ENCODE measurements at places on chromosomes 7 and 10.

GRCh38 chr10:15188603-15189002 is 20.1 kb upstream of the NMT2 start:
- peak; percentile 46 for DNase-seq

- DNase-seq, result no peak
These were observed 103.0 kb downstream of the DOCK4 start for GRCh38 chr7:112103246-112103645.

DNA sequence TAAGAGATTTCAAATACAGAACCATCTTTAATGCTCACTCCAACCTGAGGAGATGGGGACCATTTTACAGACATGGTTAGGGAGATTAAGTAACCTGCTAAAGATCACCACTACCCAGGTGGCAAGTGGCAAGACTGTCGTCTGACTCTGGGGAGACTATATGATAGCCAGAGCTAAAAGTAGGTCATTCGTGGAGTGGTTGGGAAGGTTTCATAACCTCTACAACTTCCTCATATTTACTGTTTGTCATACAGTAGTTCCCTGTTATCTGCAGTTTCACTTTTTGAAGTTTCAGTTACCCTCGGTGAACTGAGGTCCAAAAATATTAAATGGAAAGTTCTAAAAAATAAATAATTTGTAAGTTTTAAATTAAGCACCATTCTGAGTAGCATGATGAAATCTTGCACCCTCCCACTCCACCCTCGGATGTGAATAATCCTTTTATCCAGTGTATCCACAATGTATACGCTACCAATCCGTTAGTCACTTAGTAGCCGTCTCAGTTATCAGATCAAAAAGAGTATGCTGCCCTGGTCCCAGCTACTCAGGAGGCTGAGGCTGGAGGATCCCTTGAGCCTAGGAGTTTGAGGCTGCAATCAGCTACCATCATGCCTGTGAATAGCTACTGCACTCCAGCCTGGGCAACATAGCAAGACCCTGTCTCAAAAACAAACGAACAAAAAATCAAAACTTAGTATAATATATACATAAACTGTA is 14.9 kb upstream of the LGI1 start:
- no peak for DNase-seq

GRCh38 chr7:114819616-114820362 is 102.1 kb upstream of the MDFIC start:
- DNase-seq, result no peak

- DNase-seq, result no peak
These were observed 22.8 kb downstream of the CBX3 start for GRCh38 chr7:26224359-26224758.

- DNase-seq, result no peak
These were observed 47.0 kb downstream of the SRI start for GRCh38 chr7:88172842-88173241.

- DNase-seq, result no peak
These were observed 136.8 kb downstream of the EXOC4 start for GRCh38 chr7:133389727-133390126.

- no peak for DNase-seq
These were observed 60.3 kb upstream of the SLC39A12 start for GRCh38 chr10:17891435-17891834.

DNA sequence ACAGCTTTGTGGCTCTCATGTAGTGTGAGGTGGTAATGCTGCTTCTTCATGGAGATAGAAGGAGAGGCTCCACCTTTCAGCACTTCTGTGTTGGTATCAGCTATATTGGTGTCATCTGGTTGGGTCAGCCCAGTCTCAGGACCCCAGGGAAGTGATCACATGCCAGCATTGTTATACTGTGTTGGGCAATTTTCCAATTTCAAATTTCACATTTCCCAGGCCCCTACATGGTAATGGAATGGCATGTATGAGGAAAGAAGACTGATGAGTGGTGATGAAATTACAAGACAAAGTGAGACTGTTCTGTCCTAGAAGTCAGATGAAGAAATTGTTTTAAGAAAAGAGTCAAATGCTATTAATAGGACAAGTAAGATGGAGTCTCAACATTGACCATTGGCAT is 3.7 kb upstream of the AKR1C3 start:
- DNase-seq, result no peak

- no peak for DNase-seq
These were observed 4.3 kb downstream of the NEBL start for GRCh38 chr10:20892796-20893195.

DNA sequence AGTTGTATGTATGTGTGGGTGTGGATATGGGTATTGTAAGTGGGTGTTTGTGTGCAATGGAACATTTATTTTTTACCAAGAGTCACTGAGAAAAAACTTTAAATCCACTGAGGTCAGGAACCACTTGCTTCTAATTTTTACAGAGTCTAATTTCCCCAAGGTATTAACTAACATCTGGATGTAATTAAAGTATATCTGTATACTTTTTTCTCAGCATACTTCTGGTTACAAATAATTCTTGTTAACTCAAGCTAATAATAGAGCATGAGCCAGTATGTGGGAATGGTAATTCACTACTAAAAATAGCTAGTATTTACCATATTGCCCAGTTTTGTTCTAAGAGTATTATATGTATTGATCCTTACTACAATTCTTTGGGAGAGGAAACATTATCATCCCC is 24.6 kb upstream of the STEAP4 start:
- no peak for DNase-seq

- DNase-seq, result no peak
These were observed 33.0 kb downstream of the PSAP start for GRCh38 chr10:71817831-71818655.

DNA sequence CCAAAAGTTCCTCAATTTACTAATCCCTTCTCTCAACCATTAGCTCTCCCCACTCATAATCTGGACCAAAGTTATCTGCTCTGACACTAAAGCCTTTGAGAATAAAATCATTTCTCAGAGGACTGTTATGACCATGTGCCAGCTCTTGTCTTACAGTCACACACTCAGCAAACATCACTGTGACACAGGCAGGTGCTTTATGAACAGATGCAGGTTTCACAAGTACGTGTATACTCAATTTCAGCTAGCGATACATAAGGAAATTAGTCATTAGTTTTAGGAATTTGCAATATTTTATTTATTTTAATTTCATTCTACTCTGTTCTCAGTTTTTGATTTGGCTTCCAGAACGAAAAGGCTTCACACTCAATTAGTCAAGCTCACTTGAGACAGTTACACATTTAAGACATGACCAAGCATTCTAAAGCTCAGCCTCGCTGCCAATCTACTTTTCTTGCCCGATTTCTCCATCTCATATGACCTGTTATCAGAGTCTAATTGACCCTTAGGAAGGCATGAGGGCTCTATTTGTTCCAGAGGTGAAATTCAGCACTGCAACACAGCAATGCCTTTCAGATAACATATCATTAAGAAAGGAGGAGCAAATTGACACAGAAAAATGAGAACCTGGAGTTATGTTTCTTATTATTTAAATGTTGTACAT is 76.8 kb downstream of the TFEC start:
- DNase-seq, result no peak

GRCh38 chr10:130990486-130990885 is 321.0 kb downstream of the TCERG1L start:
- peak; percentile 2 for DNase-seq

- DNase-seq, result no peak
These were observed 77.8 kb downstream of the TCERG1L start for GRCh38 chr10:131233611-131234258.

- DNase-seq, result no peak
These were observed 335.4 kb downstream of the PTPRN2 start for GRCh38 chr7:158252081-158252836.

DNA sequence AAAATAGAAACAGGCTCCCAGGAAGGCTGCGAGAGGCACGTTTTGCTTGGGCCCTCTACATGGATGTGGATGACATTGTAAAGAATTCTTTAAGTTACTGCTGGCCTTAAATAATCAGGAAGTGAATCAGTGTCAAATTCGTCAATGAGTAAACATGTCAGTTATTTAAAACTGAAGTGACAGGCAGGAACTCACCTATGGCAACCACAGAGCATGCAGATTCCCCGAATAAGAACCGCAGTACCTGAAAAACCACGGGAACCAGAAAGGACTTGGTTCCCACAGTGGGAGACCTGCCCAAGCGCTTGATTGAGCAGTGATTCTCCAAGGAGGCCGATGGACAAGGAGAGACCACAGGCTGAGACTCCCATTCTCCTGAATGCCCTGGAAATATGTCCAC is 351.2 kb upstream of the AKR1E2 start:
- no peak for DNase-seq

- DNase-seq, result no peak
These were observed 82.0 kb downstream of the TMEM168 start for GRCh38 chr7:112708236-112708635.

- no peak for DNase-seq
These were observed 80.4 kb upstream of the CDK6 start for GRCh38 chr7:92916770-92917224.

DNA sequence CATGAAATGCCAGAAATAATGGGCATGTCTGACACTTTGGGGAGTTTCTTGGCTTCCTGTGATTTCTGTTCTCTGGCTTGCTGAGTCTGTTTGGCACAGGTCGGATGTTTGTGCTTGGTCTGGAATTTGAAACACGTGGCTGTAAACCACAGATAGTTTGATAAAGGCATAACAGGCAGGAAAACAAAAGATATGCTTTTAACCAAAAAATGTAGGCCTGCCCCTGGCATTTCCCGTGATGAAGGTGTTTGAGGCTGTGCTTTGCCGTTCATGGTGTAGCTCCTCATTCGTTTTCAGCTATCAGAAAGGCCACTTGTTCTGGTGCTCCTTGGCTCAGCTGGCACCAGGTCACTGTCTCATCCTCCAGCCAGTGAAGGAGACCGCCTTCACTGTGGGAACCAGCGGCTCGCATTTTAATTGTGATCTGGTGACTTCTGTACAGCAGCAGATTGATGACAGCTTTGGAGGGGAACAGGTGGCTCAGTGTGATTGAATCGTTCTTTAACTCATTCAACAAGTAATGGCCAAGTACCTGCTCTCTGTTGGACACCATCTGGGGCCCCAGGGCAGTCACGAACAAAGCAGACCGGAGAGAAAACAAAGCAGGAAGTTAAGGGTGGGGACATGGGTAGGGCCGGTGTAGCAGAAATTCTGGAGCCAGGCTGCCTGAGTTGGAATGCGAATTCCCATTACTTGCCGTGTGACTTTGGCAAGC is 111.5 kb downstream of the CCNY start:
- DNase-seq, result peak; percentile 52

DNA sequence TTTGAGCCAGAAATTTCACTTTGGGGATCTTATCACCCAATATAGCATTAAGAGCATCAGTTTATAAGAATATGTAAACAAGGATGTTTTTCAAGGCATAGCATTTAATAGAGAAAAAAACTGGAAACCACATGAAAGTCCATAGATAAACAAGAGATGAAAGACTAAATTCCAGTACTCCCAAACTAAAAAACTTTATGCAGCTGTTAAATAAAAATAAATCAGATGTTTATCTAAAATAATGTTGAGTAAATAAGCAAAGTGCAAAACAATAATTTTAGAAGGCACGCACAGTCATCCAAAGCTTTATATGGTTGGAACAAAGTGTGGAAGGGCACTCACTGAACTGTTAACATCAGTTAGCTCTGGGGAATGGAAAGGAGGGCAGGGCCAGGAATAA is 21.0 kb downstream of the RNLS start:
- no peak for DNase-seq

GRCh38 chr7:102991077-102991539 is 78.3 kb downstream of the LRRC17 start:
- DNase-seq, result no peak

DNA sequence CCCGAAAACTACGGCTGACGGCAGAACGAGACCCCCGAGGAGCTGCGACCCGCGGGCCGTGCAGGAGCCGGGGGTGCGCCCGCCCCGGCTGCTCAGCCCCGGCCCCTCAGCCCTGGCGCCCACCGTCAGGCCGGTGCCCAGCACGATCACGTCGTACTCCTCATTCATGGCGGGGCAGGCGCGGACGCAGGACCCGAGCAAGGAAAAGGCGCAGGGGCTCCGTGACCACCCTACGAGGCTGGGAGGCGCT is 218 bp downstream of the GDI2 start:
- DNase-seq, result no peak

- DNase-seq, result no peak
These were observed 35.9 kb upstream of the SKAP2 start for GRCh38 chr7:26900251-26900650.

DNA sequence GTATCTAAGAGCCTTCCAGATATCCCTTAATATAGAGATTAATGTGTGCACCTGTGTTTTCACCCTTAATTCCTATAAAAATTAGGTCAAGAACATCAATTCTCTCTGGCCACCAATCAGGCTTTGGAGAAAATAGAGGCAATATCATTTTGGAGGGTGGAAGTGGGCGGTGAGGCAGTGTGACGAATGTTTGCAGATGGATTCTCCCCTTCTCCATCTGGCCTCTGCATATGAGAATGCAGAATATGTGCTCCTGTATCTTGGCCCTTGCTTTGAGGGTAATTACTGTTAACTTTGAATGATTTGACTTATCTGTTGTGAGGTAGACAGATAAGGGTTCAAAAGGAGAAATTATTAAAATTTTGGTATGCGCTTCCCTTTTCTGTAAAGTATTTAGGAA is 304.0 kb upstream of the NPSR1 start:
- DNase-seq, result no peak

DNA sequence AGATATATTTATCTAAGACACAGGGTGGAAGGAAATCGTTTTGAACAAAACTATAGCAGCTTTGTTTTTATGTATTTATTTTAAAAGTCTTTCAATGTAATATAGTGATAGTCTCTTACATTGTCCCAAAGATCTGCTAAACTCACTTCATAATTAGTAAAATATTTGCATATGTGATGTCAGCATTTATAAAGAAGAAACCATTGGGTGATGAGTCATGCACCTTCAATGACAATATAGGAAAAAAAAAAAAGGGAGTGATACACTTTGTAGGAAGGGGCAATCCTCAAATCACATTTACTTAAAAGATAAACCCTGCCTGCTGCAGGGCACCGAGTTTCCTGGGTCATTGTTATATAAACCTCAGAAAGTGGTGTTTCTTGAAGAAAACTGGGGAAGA is 112.4 kb upstream of the SEMA3C start:
- no peak for DNase-seq

GRCh38 chr10:132310701-132311337 is 3.1 kb upstream of the STK32C start:
- DNase-seq, result no peak

DNA sequence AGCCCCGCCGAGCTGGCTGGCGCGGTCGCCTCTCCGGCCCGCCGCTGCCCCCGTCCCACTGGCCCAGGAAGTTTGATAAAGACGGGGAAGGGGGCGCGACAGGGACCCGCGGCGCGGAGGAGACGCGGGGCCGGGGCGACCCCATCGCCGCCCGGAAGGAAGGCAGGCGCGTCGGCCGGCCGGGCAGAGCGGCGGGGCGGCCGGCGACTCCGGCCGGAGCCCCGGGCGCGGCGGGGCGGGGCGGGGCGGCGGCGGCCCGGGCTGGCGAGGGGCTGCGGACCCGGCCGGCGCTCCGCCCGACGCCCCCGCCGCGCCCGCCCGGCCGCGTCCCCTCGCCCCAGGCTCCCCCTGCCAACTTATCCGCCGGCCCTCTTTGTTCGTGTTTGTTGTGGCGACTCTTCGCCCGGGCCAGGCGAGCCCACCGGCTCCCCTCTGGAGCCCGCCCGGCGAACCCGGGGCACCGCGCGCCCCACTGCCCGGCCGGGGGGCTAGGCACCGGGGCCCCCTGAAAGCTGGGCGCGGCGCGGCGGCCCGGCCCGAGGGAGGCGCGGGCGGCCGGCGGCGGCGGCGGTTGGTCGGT is 571 bp downstream of the KDM7A start:
- no peak for DNase-seq

Data from activated CD4-positive, alpha-beta T cell treated with anti-CD3 and anti-CD28 coated beads, Interleukin-2, amount 10 ng/mL, durations not matched to agents 7 days and 5 days (primary cell).